Esophagus squamous epithelium (tissue), 5 donors: ENCODE measurements at places on chromosomes 3 and 15. TPM values are rescaled to one million over a fixed set of nuclear protein-coding genes. Genes with fewer than 3 reads are reported as not detected.

Gene SLC9A9
- total RNA-seq = 11.2 TPM

Gene QTRT2
- 7.5 TPM for total RNA-seq

Gene SERINC4
- total RNA-seq = 0.19 TPM

- no peak for DNase-seq
These were observed 27.9 kb downstream of the SOX2 start for GRCh38 chr3:181739628-181740027.

- no peak for DNase-seq
These were observed 542 bp downstream of the ACAA1 start for GRCh38 chr3:38136393-38136776.

GRCh38 chr3:160225176-160226025 lies at the start of gene C3orf80:
Gene C3orf80, plus strand, starts transcription at chr3:160225422. Its CDS starts 214 bp downstream, at chr3:160225636.
- no peak for DNase-seq

DNA sequence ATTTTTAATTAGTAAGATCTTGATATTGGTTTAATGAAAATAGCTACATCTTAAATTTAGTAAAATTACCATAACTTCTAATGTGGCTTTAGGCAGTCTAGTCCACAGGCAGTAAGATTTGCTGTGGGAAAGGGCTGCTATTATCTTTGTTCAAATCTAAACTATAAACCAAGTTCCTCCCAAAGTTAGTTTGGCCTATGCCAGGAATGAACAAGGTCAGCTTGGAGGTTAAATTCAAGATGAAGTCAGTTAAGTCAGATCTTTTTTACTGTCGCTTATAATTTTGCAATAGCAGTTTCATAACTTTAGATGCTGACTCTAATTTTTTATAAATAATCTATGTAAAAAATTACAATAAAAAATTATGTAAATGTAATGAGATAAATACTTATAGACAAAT lies 1016.9 kb upstream of the ALCAM start:
- no peak for DNase-seq

DNA sequence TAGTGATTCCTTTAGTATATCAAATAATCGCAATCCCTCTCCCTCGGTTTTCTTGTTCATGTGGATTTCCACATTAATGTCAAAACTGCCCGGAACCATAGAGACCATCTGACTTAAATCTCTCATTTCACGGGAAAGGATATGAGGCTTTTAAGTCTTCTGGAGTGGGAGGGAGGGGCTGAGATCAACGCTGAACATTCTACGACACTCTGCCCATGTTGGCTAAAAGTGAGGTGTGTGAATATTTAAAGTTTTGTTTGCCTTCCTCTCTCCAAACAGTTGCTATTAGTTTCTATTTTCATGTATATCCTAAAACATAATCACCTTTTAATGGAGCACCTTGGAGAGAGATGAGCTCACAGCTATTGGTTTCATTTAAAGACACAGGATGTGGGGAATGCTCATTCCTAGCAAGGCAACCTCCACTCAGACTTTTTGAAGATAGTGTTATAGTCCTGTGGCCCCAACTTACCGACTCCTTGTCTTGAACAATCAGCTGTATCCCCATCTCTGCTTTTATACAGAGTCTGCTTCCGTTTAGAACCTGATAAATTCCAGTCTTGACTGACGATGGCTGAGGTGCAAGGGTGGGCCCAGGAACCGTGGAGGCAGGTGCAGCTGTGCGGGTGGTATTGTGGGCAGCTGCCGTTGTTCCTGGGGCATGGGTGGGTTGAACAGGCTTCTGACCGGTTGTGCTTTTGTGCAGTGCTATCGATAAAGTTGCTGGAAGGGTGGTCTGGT lies 9.2 kb downstream of the LAMP3 start:
- no peak for DNase-seq

DNA sequence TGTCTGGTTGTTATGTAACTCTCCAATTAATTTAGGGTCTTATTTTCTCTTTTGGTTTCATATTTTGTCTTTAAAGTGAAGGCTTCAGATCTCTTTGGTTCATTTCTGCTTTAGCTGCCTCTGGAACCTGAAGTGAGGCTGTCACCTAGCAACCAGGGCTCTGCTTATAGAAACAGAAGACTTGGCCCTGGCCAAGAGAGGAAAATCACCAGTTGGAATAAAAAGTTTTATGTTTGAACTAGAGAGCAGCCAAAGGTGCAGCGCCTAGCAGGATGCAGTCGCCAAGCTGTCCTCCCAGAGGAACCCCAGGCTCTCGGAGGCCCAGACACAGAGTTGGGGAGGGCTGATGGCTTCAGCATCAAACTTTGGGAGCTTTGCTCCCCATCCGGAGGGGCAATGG lies 41.1 kb downstream of the LYZL4 start:
- no peak for DNase-seq

GRCh38 chr3:97793420-97794019 lies 28.3 kb upstream of the CRYBG3 start:
- DNase-seq = no peak

DNA sequence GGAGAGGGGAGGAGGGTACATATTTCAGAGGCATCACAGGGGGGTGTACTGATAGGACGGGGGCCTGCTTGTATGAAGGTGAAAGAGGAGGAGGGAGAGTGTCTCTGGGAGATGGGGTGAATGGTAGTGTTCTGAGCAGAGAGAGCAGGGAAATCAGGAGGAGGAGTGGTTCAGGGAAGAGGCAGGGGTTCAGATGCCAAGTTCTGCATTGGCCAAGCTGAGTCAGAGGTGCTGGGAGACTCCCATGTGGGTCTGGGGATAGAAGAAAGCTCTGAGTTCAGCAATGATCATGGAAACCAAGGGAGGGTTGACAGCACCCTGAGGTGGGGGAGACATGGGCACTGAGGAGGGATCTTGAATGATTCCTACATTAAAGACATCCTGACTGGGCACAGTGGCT lies 3.0 kb downstream of the CYP8B1 start:
- no peak for DNase-seq

DNA sequence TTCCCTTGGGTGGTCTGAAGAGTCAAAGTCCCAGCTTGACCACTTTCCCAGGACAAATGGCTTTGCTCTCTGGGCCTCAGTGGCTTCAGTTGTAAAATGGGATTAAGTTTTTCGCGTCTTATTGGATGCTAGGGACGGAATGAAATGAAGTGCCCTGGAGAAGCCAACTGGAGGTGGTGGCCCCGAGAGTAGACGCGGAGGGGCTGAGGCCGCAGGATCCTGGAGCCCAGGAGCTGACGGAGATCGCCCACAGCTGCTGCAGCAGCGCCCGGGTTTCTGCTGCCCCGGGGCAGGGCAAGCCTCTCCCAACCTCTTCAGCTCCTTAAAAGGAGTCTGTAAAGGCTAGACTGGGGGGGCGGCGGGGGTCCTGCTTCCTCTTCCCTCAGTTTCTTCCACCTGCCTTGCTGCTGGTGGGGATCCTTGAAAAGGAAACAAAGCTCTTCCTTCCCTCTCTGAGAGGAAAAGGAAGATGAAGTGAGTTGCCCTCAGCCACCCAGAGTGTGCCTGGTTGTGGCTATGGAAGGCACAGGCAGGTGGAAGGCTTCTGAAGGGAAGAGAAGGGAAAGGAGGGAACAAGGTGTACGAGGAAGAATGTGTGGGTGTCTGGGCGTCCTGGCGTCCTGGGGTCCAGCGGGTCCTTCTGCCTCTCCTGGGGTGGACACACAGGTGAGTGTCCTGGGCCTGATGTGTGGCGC lies 967 bp upstream of the BNC1 start:
- DNase-seq = no peak

DNA sequence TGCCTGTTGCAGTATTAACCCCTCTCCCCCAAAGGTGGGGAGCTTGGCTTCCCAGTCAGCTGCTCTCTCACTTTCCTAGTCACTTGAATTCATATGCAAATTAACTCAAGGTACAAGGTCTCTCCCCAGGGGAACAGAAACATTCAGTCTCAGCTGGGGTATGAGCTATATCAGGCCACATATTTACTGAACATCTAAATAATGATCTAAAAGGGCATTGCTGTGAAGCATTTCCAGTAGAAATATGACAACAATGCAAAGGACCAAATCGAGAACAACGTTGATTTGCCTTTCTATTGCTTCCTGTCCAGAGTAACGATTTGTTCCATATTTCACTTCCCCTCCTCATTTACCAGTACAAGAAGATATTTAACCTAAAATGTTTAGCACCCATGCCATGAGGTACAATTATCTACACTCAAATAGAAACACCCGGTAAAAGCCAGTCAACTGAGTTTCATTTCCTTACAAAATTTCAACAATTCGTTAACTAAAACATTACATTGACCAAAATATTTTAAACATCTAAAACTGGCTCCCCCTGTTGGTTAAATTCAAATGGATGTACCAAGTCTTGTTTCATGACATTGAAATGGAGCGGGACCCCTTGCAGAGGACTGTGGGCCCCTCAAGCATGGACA lies 36.5 kb upstream of the KLHL6 start:
- DNase-seq = no peak

GRCh38 chr3:178238179-178238578 lies 298.1 kb upstream of the KCNMB2 start:
- DNase-seq = no peak

- no peak for DNase-seq
These were observed 136.0 kb upstream of the PTPRG start for GRCh38 chr3:61425356-61425755.

DNA sequence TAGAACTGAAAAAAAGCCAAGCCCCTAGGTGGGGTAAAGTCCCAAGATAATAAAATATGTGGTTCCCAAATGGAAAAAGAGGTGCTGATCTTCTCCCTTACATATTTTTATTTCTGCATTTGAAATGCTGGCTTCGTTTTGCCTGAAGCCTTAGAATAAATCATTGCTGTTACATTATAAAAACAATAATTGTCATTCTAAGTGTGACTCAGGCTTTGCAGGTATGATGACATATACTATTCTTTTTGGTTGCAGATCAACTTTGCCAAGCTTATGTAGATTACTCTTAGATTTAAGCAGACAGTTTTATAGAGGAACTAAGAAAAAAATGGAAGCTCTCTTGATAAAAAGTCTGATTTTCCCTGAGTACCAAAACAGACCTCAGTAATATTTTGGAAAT lies 7.5 kb downstream of the IDH3A start:
- DNase-seq = no peak

- DNase-seq = no peak
These were observed 30.2 kb upstream of the CRBN start for GRCh38 chr3:3209714-3210113.

DNA sequence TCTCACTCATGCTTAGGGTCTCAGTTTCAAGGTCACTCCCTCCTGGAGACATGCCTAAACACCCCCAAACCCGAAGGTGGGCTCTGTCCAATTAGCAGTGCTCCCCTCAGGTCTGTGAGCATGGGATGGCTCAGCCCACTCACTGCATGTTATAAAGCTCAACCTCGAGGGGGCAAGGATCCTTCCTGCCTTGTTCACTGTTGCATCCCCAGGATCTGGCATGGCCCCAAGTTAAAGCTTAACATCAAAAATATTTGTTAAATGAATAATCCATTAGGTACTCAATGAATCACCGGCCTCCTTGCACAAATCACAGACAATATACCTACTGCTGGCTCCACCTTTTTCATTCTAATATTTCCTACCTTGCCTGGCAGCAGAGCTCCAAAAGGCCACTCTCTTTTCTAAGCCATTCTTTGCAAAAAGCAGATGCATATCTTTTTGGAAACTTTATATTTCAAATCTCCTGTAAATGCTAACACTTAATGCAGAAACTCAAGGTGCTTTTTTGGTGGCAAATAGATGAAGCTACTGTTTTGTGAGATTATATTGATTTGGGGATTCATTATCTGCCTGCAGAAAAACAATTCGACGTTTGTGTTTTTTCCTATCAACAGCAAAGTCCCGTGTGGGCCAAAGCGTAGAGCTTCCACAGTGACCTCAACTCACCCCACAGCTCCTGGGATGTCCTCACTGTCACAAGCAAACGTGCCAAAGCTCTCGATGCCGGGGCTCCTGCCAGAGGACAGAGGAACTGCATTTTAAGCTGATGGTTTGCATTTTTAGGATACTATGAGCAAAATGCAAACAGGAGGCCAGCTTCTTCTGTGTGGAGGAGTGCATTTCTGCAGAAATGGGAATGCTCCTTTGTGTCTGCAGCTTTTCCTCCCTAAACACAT lies 35.4 kb downstream of the PCOLCE2 start:
- DNase-seq = no peak

- no peak for DNase-seq
These were observed 42.7 kb upstream of the MTMR10 start for GRCh38 chr15:31034152-31034551.

- no peak for DNase-seq
These were observed 34.4 kb downstream of the RPL39L start for GRCh38 chr3:187104933-187105332.
